ENCODE measurements at places on chromosomes 2 and 18. TPM values are rescaled to one million over a fixed set of nuclear protein-coding genes. Genes with fewer than 3 reads are reported as not detected.

REG3G gene
- not detected for total RNA-seq

GALNT13 gene
- total RNA-seq: 0.53 TPM

PTPRN gene
- total RNA-seq: 0.47 TPM

FRZB gene
- total RNA-seq: not detected

AMER3 gene
- not detected for total RNA-seq

COLEC11 gene
- total RNA-seq: 0.29 TPM

CYP20A1 gene
- total RNA-seq: 29.6 TPM

ALK gene
- total RNA-seq: not detected

EFHD1 gene
- total RNA-seq: 1.9 TPM

CDK15 gene
- 1.6 TPM for total RNA-seq

CLEC4F gene
- total RNA-seq: 0.18 TPM

SLC66A2 gene
- total RNA-seq: 40.7 TPM

AUP1 gene
- 102 TPM for total RNA-seq

TMEM169 gene
- 0.29 TPM for total RNA-seq

WDR12 gene
- total RNA-seq: 22.9 TPM

BMP10 gene
- not detected for total RNA-seq

PIGN gene
- 23.4 TPM for total RNA-seq

AGPS gene
- 53.9 TPM for total RNA-seq

GCG gene
- not detected for total RNA-seq

ZBTB7C gene
- total RNA-seq: 0.06 TPM

SCN3A gene
- total RNA-seq: 0.35 TPM

SH3YL1 gene
- 14.6 TPM for total RNA-seq

RNF125 gene
- total RNA-seq: 1.6 TPM

CD226 gene
- total RNA-seq: under 0.01 TPM

TMEM247 gene
- total RNA-seq: not detected

GRB14 gene
- 3.2 TPM for total RNA-seq

MYO3B gene
- not detected for total RNA-seq

MIB1 gene
- total RNA-seq: 23.5 TPM

ARHGEF33 gene
- 0.19 TPM for total RNA-seq

CPS1 gene
- total RNA-seq: 0.53 TPM

KCNF1 gene
- 2.3 TPM for total RNA-seq

RPRD1A gene
- total RNA-seq: 39.7 TPM

OR6B2 gene
- not detected for total RNA-seq

ZC3H6 gene
- 2.5 TPM for total RNA-seq

FABP1 gene
- not detected for total RNA-seq

PCARE gene
- not detected for total RNA-seq

SOX11 gene
- 12.7 TPM for total RNA-seq

RAB6C gene
- total RNA-seq: not detected

C18orf32 gene
- total RNA-seq: 41.0 TPM

SKA1 gene
- 1.7 TPM for total RNA-seq

ARHGAP25 gene
- total RNA-seq: 24.9 TPM

GREB1 gene
- total RNA-seq: 0.64 TPM

CTAGE1 gene
- total RNA-seq: not detected

SULT1C2 gene
- not detected for total RNA-seq

REG1A gene
- not detected for total RNA-seq

CAPN14 gene
- 0.15 TPM for total RNA-seq

UBE2F gene
- total RNA-seq: 99.7 TPM

PRR30 gene
- total RNA-seq: not detected

CD302 gene
- total RNA-seq: 8.2 TPM

SLC9A2 gene
- total RNA-seq: not detected

WDSUB1 gene
- total RNA-seq: 3.1 TPM

REG1B gene
- not detected for total RNA-seq

SOS1 gene
- 21.0 TPM for total RNA-seq

PROKR1 gene
- total RNA-seq: not detected

RGPD4 gene
- not detected for total RNA-seq
